NB4 (cell line): ENCODE measurements at places on chromosomes 7 and 10.

- DNase-seq: no peak
These were observed 1.3 kb downstream of the OR2A5 start for GRCh38 chr7:144050093-144050492.

DNA sequence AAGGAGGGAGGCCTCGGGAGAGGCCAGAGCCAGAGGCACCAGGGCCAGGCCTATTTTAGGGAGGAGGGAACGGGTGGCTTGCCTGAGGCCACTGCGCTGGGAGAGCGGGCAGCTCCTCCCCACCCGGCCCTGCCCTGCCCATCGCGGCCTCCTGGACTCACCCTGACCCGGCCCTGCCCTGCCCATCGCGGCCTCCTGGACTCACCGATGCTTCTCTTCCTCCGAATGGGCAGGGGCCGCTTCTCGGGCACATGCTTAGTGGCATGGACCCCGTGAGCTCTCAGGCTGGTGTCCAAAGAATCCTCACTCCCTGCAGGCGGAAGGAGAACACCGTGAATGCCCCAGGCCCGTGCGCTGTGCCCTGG is 7.5 kb downstream of the PDGFA start:
- no peak for DNase-seq

- no peak for DNase-seq
These were observed 13.1 kb downstream of the PHKG1 start for GRCh38 chr7:56079450-56080185.

GRCh38 chr10:49263591-49263990 is 35.4 kb upstream of the C10orf71 start:
- no peak for DNase-seq

GRCh38 chr7:100565133-100565571 is 8.5 kb downstream of the SAP25 start:
- DNase-seq: no peak

DNA sequence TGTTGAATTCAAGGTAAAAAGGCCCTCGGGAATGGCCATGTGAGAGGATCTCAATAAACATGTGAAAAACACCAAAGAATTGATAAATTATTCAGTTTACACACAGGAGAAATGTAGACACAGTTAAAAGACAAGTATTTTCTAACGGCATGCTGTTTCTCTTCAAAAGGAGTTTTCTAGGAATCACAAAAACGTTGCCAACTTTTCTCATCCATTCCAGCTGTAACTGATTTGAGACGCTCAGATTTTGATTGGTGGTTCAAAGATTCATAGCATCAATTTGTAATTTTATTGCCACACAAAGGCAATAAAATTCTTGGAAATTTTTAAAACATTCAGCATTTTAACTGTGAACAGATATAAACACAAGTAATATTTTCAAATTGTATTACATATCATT is 384.9 kb upstream of the PFKP start:
- no peak for DNase-seq

GRCh38 chr7:129828989-129829736 is 123.6 kb downstream of the UBE2H start:
- peak; percentile 69 for DNase-seq

DNA sequence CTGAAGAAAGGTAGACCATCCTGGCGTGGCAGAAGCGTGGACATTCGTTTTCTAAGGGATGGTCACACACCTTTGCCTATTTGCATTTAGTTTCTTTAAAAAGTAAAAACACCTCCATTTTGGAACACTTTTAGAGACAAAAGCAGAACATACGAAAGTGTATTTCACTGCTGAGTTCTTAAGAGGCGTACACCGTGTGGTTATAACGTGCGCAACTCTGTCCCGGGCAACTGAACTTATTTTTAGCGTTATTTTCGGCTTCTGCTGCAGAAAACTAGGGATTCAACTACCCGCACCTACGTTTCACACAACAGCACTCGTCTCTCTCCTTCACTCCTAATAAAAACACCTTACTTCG is 557 bp upstream of the LSM8 start:
- no peak for DNase-seq

DNA sequence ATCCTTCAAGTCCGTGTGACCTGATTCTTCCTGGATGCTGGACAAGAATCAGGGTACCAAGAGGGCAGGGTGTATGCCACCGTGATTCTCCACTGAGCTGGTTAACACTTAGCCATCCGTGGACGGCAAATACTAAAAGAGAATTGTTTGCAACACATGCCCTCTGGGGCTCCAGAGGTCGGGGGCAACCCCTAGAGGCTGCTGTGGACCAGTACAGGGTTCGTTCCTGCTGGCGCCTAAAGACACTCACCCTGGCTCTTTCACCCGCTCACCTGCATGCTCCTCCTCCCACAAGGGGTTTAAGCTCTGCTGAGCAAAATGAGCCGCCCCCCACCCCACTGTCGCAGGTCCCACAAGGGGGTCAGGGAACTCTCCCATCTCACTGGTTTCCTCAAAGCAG is 148.7 kb upstream of the ITGB1 start:
- no peak for DNase-seq

DNA sequence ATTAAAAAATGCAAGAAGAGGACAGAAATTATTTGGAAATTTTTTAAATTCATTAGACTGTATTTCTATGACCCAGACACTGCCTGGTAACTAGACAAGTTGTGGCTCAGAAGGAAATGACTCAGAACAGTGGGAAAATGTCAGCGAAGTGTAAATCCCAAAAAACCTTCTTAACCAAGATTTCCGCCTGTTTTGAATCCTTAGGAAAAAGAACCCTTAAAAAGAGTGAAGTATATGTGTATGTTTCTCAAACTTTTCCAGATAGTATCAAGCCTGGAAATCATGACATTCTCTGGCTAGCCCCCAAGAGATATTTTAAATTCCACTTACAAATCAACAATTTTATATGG is 42.7 kb upstream of the PLXNA4 start:
- no peak for DNase-seq

GRCh38 chr10:72834183-72834825 is 59.2 kb upstream of the OIT3 start:
- DNase-seq: peak; percentile 78

- DNase-seq: no peak
These were observed 8.8 kb upstream of the ENO4 start for GRCh38 chr10:116840389-116841075.

- no peak for DNase-seq
These were observed 17.2 kb downstream of the NACAD start for GRCh38 chr7:45071528-45071927.

- no peak for DNase-seq
These were observed 27.6 kb downstream of the SGPL1 start for GRCh38 chr10:70843333-70843732.

- no peak for DNase-seq
These were observed 521.4 kb downstream of the ANKRD7 start for GRCh38 chr7:118745927-118746326.

DNA sequence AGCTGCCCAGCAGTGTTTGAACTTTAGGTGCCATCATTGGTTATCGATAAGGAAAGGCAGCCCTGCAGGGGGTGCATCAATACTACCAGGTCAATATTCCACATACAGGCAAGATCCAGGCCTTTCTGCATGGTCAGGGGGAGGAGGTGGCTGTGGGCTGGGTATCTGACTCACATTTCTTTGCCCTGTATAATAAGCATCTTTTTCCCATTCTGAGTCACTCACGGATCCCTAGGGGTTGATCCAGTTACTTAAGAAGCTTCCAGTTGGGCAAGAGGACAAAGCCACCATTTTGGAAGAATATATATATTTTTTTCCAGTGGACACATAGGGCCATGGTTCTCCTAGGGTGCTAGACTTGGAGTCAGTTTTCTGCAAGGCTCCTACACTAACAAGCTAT is 114.2 kb upstream of the HABP2 start:
- DNase-seq: peak; percentile 13

DNA sequence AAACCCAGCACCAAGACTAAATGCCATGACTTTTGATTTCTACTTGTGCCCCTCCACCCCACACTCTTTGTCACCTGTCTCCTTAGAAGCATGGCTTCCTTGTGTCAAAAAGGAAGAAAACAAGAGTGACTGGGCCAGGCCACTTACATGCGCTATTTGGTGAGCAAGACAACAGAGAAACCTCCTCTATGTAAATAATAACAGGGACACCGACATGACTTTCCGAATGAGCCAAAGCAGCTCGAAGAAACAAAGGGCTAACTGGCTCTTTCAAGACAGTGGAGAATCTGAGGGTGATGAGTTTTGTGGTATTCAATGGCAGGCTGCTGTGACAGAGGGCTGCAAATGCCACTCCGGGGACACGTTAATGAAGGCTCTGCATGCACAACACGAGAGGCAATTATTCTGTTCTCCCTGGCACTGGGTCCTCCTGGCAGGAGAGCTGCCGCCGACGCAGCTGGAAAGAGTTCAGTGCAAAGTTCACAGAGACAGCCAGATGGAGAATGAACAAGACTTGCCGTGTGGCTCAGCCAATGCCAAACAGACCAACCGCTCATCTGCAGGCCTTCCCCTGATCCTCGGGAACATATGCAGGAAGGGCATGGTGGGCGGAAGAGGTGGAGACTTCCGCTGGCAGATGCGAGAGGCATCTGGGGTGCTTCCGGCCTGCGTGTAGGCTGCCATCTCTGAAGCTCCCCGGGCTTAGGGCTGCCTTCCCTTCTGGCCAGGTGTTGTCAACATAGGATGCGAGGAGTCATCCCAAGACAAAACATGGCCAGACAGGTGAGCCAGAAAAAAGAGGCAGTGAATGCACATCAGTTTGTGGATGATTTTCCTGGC is 59.1 kb upstream of the SMNDC1 start:
- no peak for DNase-seq

DNA sequence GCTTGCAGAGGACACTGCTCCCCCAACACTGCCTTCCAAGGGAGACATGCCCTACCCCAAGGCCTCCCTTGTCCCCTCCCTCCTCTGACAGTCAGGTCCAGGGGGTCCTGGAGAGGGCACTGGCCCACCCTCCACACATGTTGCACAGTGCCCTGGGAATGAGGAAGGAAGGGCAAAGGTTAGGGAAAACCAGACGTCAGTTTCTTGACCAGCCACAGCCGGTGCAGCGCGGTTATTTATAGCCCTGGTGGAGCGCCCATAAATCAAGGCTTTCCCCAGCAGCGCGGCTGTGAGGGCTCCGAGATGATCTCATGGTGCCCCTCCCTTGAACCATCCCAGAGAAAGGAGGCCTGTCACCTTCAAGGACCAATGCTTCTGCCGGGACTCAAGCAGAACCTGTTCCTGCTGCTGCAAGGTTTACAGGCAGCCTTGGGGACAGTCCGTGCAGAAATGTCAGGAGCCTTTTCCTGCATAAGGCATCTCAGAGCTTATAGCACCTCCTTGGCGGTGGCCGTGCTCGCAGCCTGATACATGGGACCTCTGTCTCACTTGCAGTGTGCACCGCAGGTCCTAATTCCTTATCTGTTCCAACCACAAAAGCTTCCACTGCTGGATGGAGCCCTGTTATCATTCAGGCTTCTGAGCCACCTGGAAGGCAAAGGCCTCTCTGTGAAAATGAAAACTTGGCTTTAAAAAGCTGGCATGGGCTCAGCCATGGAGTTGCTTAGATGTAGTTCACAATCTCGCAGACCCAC is 127.3 kb downstream of the LHPP start:
- DNase-seq: peak; percentile 37

DNA sequence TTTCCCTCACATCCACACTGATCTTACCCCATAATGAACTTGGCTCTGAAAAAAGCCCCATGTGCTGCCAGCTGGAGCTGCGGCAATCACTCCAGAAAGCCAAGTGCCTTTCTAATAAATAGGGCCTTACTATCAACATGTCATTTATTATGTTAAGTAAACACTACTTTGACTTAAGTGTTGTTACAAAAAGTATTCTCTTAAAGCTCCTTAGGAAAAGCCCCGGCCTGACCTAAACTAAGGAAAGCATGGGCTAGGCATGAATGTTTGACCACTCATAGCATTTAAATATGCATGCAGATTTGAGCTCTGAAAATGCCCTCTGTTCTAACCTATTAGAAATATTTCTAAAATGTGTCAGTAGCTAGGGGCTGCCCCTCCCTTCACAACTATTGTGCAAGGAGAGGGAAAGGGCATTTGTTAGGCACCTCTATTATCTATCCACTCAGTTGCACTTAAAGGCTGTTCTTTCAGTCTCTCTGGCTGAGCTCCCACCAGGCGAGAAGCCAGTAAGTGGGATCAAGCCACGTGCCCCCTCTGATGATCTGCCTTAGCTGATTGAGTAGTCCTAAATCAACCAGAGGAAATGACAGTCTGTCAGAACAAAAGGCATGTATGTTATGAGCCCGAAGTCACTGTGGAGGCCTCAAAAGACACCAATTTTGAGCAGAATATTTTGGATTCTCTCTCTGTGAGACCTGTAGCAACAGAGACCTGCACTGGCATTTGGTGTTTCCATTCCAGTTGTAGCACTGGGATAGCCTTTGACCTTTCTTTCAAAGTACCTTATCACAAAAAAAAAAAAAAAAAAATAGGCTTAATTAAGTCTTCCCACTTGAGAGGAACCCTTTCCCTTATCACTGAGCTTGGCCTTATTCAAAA is 77.1 kb downstream of the ITGB8 start:
- no peak for DNase-seq

DNA sequence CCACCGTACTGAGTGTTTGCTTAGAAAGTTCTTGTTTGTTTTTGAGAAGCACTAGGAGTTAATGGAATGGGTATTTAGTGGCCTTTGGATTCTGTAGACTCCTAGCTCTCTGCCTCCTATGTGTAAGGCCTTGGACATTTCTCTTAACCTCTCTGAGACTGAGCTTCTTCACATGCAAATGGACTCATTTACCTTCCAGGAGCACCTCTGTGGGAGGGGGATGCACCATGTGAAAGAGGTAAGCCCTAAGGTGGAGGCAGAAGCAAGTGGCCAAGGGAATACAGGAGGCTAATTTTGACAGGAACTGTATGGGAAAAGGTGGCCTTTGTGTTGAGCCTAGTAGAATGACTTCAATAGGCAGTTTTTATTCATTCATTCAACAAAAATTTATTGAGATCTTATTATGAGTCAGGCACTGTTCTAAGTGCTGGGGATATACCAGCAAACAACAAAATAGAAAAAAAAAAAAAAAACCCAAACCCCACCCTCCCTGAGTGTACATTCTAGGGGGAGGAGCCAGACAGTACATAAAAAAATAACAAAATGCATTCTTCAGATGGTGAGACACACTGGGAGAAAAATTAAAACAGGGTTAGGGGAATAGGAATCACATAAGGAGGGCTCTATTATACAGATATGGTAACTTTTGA is 9.2 kb upstream of the EPHA1 start:
- DNase-seq: no peak

GRCh38 chr7:9127901-9128300 is 694.5 kb downstream of the NXPH1 start:
- DNase-seq: no peak

- DNase-seq: no peak
These were observed 591.6 kb downstream of the REEP3 start for GRCh38 chr10:64112701-64113355.

DNA sequence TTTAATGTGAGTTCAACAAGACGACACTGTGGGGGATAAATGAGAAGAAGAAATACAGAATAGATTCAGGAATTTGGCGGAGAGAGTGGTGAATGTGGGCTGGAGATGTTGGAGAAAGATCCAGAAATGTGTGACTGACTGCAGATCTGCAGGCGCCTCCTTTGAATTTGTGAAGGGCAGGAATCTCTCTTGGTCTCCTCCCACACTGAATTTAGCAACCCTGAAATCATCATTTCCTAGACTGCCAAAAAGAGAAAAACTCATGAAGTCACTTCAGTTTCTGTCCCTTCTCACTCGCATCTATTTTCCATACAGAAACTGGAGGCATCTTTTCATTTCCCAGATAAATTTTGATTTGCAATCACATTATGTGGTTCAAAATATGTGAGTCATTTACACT is 128.7 kb downstream of the GNAI1 start:
- DNase-seq: no peak

- DNase-seq: no peak
These were observed 52.5 kb upstream of the CAMK2B start for GRCh38 chr7:44377681-44378421.
